ENCODE measurements at places on chromosomes 6 and 20.

- peak; percentile 66 for DNase-seq
Observed at GRCh38 chr20:48897305-48898010, 24.1 kb upstream of the ARFGEF2 start.

- peak; percentile 94 for DNase-seq
Observed at GRCh38 chr6:23349521-23350147, 776.4 kb upstream of the NRSN1 start.

GRCh38 chr20:50415516-50416268 is 94.5 kb upstream of the PTPN1 start:
- peak; percentile 97 for DNase-seq

DNA sequence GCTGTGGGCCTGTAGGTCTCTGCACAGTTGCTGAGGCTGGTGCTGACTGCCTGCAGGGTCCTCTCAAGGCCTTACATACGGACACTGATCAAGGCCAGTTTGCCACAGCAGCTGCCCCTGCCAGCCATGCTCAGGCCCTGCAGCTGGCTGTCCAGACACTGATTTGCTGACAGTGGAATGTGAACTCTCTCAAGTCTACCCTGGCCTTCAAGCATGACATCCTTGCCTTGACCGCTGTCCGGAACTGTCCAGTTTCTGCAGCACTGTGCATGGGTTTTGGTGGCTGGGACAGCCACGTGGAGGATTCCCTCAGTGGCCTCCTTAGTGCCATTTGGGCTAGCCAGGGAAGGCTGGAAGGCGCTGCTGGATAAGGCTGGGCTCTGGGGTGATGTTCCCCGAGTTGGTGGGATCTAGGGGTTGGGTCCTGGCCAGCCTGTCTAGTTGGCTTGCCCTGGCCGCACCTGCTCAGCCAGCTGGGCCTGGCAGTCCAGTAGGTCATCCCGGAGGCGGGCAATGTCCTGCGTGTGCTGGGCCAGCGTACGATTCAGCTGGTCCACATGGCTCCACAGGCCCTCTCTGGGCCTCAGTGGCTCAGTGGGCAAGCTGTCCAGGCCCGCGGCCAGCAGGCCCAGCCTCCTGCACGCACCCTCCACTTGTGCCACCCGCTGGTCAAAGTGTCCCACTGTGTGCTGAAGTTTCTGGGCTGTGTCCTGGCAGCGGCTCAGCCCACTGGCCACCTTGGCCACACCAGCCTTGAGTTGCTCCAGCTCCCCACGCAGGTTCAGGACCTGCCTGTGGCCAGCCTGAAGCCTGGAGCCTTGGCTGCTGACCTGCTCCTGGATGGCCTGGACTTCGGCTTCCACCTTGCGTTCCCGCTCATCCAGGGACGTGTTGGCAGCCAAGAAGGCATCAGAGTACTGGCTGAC is 5.5 kb downstream of the EMILIN3 start:
- DNase-seq = no peak

DNA sequence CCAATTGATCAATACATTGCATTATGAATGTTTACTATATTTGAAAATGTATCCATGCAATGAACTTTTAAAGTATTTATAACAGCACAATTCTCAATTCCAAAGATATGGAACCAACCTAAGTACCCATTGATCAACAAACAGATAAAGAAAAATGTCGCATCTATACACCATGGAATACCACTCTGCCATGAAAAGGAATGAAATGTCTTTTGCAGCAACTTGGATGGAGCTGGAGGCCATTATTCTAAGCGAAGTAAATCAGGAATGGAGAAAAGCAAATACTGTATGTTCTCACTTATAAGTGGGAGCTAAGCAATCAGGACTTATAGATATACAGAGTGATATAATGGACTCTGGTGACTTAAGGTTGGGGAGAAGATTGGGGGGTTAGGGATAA is 22.9 kb downstream of the SRPK1 start:
- no peak for DNase-seq

GRCh38 chr6:10402648-10403311 is 12.1 kb downstream of the TFAP2A start:
- DNase-seq = no peak

- peak; percentile 77 for DNase-seq
Observed at GRCh38 chr6:35920793-35921732, at the start of gene SRPK1. Gene SRPK1, minus strand, starts transcription at chr6:35921098. Its CDS starts 42 bp downstream, at chr6:35921056.

All from foreskin fibroblast (primary cell).